ENCODE measurements at places on chromosomes 1 and 21. TPM values are rescaled to one million over a fixed set of nuclear protein-coding genes. Genes with fewer than 3 reads are reported as not detected.

DNA sequence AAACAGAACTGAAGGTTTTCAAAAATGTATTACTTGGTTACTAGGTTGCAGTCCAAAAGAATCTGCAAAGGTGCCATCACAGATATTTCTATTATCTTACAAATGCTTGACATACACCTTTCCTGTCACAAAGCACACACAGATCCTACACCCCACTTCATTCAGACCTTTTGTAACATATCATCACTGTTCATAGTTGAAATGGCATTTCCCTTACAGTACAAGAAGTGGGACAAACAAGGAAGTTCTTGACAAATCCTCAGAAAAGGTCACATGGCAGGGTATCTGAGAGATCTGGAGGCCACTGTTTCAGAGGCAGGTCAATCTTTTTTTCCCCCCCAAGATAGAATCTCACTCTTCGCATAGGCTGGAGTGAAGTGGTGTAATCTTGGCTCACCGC, 21.3 kb downstream of the TOR1AIP2 start:
- no peak for DNase-seq
- H3K4me1 ChIP-seq, result no peaks in the 10 kb centered on the region
- peaks cover 47% of the 10 kb centered on the region for H3K36me3 ChIP-seq
- H3K4me3 ChIP-seq, result no peak overlapping the region

- no peaks in the 10 kb centered on the region for H3K36me3 ChIP-seq
- no peaks in the 10 kb centered on the region for H3K27me3 ChIP-seq
- H3K4me3 ChIP-seq, result no peak overlapping the region
- H3K4me1 ChIP-seq, result no peaks in the 10 kb centered on the region
- peak overlapping the region; percentile 7 for H3K27ac ChIP-seq
- peak; percentile 82 for DNase-seq
Observed at GRCh38 chr1:200415789-200416593, 6.2 kb upstream of the ZNF281 start.

DNA sequence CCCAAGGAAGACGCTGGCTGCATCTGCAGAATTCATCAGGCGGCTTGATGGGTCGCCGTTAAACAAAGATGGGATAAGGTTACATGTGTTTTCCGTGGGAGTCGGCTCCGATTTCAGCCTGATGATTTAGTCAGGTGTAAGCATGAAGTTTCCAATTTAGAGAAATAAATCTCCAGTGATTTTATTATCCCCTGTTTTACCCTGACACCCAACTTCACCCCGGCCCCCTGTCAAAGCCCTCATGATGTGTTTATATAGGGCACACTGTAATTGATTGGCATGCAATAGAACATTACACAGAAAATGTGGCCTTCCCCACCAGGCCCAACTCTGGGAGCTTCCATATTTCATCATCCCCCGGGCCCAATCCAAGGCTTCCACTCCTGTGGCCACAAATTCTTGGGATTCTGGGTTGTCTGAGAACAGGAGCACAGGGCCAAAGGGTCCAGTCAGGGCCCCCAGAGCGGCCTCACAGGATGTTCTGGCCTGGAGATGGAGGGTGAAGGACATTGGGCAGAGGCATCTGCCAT, 72.5 kb downstream of the FOXD2 start:
- H3K4me3 ChIP-seq, result no peak overlapping the region
- no peak for DNase-seq
- H3K4me1 ChIP-seq, result peaks cover 18% of the 10 kb centered on the region
- peaks cover 4% of the 10 kb centered on the region for H3K27me3 ChIP-seq
- no peaks in the 10 kb centered on the region for H3K36me3 ChIP-seq
- no peak overlapping the region for H3K27ac ChIP-seq

- H3K4me1 ChIP-seq, result no peaks in the 10 kb centered on the region
- H3K4me3 ChIP-seq, result no peak overlapping the region
- no peak for DNase-seq
- peaks cover 3% of the 10 kb centered on the region for H3K27me3 ChIP-seq
- no peak overlapping the region for H3K27ac ChIP-seq
- H3K36me3 ChIP-seq, result no peaks in the 10 kb centered on the region
Observed at GRCh38 chr1:38344716-38345115, 298.1 kb upstream of the POU3F1 start.

Gene CRABP2
- not detected for total RNA-seq

Gene ACKR1
- total RNA-seq, result 23.2 TPM

DNA sequence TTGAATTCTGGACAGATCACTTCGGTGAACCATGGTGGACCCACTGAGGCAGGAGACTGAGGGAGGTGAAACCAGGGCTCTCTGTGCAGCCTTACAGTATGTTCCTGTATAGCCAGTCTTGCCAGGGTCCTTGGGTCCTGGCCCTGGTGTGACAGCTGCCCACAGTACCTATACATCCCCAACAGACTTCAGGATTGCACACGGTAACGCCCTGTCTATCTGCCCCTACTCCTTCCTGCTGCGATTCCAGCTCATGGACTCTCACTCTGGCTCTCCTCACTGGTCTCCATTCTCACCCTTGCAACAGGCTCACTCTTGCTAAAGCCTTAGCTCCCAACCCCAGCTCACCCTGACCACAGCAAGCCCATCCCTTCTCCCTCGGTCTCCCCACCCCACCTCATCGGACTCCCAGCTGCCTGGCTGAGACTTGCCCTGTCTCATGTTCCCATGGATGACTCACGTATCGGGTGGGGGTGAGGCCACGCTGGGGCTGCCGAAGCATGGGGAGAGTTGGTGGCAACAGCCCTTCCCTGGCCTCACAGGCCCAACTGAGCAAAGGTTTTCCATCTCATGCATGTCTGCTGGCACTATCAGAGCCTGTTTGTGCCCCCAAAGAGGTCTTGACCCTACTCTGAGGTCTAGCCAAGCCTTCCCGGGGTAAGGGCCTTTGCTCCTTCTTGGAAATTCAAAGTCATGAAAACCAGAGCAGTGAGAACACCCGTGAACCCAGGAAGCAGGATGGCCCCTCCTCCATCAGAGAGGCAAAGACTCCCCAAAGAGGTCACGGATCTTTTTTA, 7.1 kb downstream of the PHLDA3 start:
- H3K36me3 ChIP-seq, result peaks cover 18% of the 10 kb centered on the region
- H3K4me1 ChIP-seq, result peaks cover 46% of the 10 kb centered on the region
- no peak overlapping the region for H3K4me3 ChIP-seq
- H3K27me3 ChIP-seq, result no peaks in the 10 kb centered on the region

DNA sequence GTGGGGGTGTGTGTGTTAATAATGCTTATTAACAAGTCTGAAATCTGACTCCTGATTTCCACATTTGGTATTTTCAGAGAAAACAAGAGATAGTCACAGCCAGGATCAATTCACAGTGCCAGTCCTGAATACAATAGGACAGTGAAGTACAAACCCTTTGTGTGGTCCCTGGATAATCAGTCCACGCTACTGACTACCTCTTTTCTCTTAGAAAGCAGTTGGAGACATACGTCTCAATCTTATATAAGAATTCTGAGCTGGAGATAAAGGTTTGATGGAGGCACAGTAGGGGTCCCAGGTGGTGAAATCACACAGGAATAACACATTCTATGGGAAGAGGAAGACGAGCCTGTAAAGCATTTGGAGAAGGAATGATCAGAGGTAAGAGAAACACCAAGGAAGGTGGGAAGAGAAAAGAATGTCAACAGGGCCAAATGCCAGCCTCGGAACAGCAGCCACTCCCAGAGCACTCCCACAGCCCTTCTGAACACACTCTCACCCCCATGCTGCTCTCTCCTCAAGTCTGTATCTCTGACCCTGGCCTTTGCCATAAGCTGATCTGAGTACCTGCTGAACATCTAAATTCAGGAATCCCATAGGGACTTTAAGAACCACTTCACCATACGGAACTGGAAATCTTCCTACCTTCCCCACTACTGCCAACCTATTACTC, 48.6 kb downstream of the TRAF5 start:
- DNase-seq, result peak; percentile 24
- H3K27ac ChIP-seq, result no peak overlapping the region
- no peak overlapping the region for H3K4me3 ChIP-seq
- H3K27me3 ChIP-seq, result no peaks in the 10 kb centered on the region
- H3K36me3 ChIP-seq, result peaks cover 28% of the 10 kb centered on the region

- peak overlapping the region; percentile 83 for H3K27ac ChIP-seq
- no peaks in the 10 kb centered on the region for H3K27me3 ChIP-seq
- no peaks in the 10 kb centered on the region for H3K36me3 ChIP-seq
- DNase-seq, result peak; percentile 80
- H3K4me1 ChIP-seq, result peaks cover 43% of the 10 kb centered on the region
Observed at GRCh38 chr1:109151146-109151990, 37.5 kb downstream of the ELAPOR1 start.

DNA sequence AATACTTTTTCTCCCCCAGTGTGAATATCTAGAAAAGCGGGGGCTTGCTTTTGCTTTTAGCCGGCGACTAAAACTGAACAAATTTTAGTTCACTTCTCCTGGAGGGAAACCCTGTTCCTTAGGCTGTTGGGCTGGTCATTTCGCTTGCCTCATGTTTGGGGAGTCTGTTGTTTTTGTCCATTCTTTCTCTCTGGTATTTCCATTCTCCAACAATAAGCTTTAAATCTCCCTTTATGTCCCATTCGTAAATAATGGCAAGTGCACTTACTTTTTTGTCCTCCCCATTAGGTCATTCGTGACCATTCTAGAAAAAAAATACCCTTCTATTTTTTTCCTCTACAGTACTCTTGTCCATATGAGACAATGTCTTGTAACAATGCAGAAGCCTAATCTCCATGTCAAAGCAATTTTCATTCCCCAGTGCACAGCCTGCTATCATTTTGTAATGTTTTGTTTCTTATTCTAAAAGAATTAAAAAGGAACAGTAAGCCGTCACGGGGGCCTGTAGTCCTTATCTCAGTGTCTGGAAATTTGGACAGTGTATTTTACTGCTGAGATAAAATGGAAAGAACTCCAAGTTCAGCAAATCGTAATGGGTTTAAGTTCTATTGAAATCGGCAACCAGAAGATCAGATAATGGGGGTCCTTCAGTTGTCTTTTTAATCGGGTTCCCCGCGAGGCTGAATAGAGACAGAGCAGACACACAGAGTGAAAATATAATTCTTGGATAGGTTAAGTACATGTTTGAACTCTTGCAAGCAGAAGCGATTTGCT, 21.8 kb downstream of the PROX1 start:
- no peaks in the 10 kb centered on the region for H3K27me3 ChIP-seq
- DNase-seq, result no peak
- H3K4me3 ChIP-seq, result no peak overlapping the region
- H3K27ac ChIP-seq, result no peak overlapping the region
- H3K4me1 ChIP-seq, result no peaks in the 10 kb centered on the region

Gene FGR
- total RNA-seq, result not detected

Gene SPRR2F
- not detected for total RNA-seq

DNA sequence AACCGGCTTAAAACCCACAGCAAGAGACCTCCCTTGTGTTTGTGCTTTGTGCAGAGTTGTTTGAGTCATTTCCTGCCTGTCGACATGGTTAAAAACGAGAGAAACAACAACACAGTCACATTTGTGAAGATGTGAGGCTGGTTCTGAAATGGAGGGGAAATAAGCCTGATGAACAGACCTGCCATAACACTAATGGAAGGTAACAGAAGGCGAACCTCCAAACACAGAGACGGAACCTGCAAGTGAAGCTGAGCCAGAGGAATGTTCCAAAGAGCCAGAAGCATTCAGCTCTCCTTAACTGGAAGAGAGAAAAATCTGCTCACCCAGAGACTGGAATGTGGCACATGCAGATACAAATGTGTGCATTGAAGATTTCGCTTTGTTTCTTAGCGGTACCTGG, 53.2 kb upstream of the RAVER2 start:
- peaks cover 15% of the 10 kb centered on the region for H3K4me1 ChIP-seq
- no peak for DNase-seq
- H3K27me3 ChIP-seq, result no peaks in the 10 kb centered on the region
- no peaks in the 10 kb centered on the region for H3K36me3 ChIP-seq
- H3K27ac ChIP-seq, result peak overlapping the region; percentile 5

- H3K4me3 ChIP-seq, result no peak overlapping the region
- peaks cover 74% of the 10 kb centered on the region for H3K36me3 ChIP-seq
- H3K27me3 ChIP-seq, result no peaks in the 10 kb centered on the region
- peaks cover 7% of the 10 kb centered on the region for H3K4me1 ChIP-seq
Observed at GRCh38 chr1:37537378-37537777, 16.7 kb downstream of the SNIP1 start.

DNA sequence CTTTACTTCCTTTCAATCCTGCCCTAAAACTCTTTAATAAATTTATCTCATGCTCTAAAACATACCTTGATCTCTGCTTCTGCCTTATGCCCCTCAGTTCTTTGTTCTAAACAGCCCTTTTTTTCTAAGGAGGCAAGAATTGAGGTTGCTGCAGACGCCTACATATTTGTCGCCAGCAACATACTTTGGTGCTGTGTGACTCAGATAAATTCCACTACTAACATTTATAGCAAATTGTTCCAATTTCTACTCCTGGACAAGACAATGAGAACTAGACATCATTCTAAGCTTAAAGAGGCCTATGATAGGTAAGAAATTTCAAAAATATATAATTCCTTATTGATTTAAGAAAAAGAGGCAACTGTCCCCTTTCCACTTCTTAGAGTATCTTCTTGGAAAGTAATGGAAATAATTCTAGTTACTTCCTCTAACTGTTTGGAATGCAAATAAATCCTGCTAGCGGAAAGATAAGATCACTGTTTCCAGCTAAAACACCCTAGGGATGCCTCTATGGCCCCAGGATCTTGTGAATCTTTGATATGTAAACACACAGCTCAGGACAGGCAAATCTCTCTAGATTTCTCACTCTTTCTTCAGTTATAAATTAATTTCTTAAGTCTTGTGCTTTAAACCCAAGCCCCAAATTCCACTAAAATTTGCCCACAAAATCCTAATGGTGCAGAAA, 869.1 kb downstream of the KCNT2 start:
- no peaks in the 10 kb centered on the region for H3K4me1 ChIP-seq
- H3K36me3 ChIP-seq, result no peaks in the 10 kb centered on the region
- DNase-seq, result no peak
- H3K27ac ChIP-seq, result no peak overlapping the region
- H3K4me3 ChIP-seq, result no peak overlapping the region
- H3K27me3 ChIP-seq, result no peaks in the 10 kb centered on the region

DNA sequence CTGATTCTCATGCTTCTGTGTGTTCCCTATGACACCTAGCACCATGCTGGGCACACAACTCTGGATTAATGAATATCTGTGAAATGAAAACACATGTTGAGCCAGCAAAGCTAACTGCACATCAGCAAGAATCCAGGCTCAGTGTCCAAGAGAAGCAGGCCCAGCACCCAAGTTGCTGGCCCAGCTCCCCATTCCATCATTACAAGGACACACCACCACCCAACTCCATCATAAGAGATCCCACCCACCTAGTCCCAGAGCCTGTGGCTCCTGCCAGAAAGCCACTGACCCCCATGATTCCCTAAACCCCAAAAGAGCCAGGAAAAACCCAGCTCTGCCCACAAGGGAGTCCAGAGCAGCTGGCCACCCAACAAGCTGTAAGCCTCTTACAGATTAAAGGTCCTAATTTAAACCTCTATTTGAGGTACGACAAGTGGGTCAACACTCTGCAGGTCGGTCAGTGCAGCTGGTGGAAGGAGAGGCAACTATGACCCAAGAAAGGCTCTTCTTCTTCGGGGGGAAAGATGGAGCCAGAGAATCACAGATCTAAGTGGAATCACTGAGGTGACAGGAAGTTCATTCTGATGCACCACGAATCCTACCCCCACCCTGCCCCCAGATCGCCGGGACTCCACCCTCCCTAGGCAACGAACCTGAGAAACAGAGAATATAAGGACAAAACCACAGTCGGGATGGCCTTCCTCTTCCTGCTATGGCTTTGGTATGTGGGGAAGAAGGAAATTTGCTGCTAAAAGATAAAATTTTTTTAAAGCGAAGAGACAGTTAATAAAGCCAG, 58.2 kb downstream of the CD34 start:
- H3K27me3 ChIP-seq, result no peaks in the 10 kb centered on the region
- H3K4me3 ChIP-seq, result no peak overlapping the region
- no peak for DNase-seq
- H3K4me1 ChIP-seq, result peaks cover 51% of the 10 kb centered on the region

Gene RAB7B
- total RNA-seq, result 0.89 TPM

Gene MTARC1
- total RNA-seq, result under 0.01 TPM

- DNase-seq, result no peak
- H3K27me3 ChIP-seq, result no peaks in the 10 kb centered on the region
- H3K4me1 ChIP-seq, result no peaks in the 10 kb centered on the region
- H3K27ac ChIP-seq, result no peak overlapping the region
- peaks cover 7% of the 10 kb centered on the region for H3K36me3 ChIP-seq
Observed at GRCh38 chr1:205179842-205180241, 31.7 kb downstream of the DSTYK start.

Measured in stomach (tissue), 19 donors.